CD4-positive, alpha-beta T cell treated with Interleukin-6 for 4 hours (primary cell): ENCODE measurements at places on chromosomes 1 and 21.

DNA sequence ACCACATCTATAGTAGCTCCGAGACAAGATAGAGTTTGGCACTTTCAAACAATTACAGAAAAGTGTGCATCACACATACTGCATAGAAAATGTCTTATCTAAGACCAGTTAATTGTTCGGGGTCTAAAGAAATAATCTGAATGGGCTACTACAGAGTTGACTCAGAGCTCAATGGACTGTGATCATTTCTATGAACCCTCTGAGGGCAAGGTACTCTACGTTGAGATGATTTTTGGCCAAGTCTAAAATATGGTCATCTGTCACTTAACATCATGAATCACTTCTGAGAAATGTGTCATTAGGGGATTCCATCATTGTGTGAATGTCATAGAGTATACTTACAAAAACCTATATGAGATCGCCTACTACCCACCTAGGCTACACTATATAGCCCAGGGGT, 123.5 kb downstream of the SLC44A5 start:
- DNase-seq = no peak

GRCh38 chr1:156146020-156146768, 7.2 kb upstream of the SEMA4A start:
- peak; percentile 62 for DNase-seq

- DNase-seq = no peak
Measured at GRCh38 chr1:112762541-112763500, 47.7 kb upstream of the PPM1J start.

GRCh38 chr1:160633330-160633903, 13.4 kb downstream of the SLAMF1 start:
- no peak for DNase-seq

- DNase-seq = no peak
Measured at GRCh38 chr1:67741736-67742135, 56.7 kb downstream of the GADD45A start.

GRCh38 chr21:38533887-38534286, 35.6 kb upstream of the ERG start:
- no peak for DNase-seq

DNA sequence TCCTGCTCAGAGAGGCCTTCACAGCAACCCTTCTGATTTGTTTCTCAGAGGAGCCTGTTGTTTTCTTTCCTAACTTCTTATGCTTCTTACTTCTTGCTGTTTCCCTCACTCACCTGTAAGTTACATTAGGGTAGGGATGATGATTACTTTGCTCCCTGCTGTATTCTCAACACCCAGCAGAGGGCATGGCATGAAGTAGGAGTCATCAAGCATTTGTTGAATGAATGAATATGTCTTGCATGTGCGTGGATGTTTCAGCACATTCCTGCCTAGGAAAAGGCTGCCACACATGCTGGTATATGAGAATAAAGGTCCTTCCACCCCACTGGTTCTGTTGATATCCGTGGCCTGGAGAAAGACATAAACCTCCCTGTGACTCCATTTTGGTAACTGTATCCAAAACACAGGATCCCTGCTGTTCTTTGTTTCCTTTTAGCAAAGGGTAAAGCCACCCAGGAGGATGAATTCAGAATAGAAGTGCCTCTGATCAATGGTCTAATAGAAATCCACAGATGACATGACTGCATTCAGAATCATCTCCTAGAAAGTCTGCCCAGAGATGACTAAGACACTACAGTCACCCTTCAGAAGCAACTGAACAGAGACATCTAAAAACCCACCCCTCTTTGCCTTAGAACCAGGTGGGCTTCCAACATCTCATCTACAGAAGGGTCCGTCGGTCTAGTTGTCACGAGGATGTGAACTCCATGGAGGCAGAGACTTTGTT, 168.8 kb downstream of the ZSCAN20 start:
- no peak for DNase-seq

DNA sequence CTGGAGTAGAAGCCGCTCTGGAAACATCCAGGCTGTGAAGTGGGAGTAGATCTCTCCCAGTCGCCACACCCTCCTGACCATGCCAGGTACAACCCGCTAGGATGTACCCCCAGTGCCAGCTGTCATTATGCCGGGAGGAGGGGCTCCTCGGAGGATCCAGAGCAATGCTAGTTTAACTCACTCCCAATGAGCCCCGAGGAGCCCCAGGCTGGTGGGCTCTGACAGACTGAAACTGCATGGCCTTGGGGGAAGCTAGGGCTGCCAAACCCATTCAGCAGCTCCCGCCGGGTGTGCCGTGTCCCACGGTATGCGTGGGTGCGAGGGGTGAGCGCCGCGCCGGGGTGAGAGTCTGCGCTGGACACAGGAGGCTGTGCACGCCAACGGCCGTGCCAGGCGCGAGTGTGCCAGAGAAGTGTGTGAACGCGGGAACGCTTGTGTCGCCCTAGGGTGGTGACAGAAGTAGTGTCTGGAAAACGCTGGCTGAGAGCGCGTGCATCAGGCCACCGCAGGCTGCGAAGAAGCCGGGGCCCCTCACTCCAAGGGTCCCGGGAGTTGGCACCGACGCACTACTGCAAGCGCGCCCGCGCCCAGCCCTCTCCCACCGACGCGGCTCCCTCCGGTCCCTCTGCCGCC, 177.1 kb upstream of the EDN2 start:
- DNase-seq = peak; percentile 26

- no peak for DNase-seq
Measured at GRCh38 chr1:213533125-213533524, 454.6 kb upstream of the PROX1 start.

DNA sequence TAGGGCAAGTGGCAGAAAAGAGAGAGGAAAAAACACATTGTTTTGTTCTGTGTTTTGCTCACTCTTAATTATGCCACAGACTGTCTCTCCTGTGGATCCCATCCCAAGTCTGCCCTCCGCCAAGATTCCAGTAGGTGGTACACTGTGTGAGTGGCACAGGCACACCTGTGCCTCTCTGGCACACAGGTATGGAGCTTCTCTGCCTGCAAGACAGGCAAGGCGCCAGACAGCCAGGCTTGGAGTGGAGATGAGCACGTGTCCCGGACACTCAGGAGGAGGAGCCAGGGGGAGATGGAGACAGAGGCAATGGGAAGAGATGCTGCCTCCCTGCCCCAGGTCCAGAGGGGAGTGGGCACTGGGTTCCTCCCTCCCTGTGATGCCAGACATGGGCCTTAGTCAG, 6.5 kb upstream of the GRIK3 start:
- DNase-seq = no peak

- DNase-seq = no peak
Measured at GRCh38 chr1:43024905-43025304, 66.2 kb upstream of the SLC2A1 start.

GRCh38 chr1:205689479-205689878, 9.2 kb upstream of the SLC45A3 start:
- no peak for DNase-seq

DNA sequence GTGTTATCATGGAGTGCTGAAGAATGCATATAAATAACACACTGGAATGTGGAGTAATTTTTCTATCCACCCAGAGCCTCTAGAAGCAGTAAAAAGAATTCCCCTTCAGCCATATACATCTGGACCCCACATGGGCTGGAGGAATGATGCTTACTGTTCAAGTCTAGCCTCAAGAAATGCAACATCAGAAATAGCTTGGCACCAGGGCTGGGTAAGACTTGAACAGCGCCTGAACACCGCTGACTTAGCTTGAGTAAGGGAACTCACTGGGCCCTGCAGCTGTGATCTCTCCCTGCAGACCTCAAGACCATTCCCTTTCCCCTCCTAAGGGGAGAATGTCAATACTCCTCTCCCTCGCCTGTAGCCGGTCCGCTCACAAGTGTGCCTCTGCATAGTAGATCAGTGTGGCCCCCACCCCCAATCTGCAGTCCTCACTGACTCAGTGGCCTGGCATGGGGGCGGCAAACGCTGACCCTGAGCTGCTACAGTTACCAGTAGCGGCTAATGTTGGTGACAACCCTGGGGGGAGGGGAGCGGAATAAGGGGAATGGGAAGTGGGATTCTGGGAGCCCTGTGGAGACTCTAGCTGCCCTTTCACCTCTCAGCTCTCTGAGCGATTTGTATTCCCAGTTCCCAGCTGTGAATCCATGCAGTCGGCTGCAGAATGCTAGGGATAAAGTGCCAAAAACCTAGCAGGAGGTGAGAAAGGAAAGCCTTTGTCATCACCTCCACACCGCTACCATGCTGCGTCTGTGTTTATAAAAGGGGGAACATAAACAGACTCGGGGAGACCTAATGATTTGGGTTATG, 483.9 kb downstream of the DISC1 start:
- DNase-seq = no peak

- no peak for DNase-seq
Measured at GRCh38 chr1:75794382-75794781, 2.3 kb upstream of the MSH4 start.

DNA sequence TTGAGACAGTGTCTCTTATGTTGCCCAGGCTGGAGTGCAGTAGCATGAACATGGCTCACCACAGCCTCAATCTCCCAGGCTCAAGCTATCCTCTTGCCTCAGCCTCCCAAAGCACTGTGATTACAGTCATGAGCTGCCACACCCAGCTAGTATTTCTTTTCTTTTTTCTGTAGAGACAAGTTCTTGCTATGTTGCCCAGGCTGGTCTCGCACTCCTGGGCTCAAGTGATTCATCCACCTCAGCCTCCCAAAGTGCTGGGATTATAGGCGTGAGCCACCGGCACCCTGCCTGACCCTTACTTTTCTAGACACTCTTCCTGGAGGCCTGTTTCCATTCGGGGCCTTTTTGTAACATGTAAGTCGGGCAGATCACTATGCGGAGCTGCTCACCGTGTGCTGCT, 30.1 kb upstream of the SRP9 start:
- DNase-seq = no peak

DNA sequence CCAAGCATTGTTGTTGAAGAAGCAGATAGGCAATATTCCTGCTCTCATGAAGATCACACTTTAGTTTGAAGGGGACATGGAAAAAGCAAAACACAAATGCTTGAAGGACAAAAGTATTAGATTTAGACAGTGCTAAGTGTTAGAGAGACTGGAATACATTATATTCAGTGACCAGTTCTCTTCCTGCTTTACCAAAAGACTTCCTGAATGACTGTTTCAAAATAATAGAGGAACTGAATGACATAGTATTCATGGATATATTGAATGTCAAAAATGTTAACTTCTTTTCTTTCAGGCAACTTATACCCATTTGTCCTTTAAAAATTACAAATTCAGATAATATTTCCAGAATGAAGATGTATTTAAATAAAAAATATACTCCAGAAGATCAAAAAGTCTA, 178.0 kb upstream of the IVNS1ABP start:
- DNase-seq = no peak

- no peak for DNase-seq
Measured at GRCh38 chr1:230717251-230717650, 3.3 kb upstream of the AGT start.

- DNase-seq = no peak
Measured at GRCh38 chr1:39852214-39852791, 31.0 kb downstream of the TRIT1 start.

DNA sequence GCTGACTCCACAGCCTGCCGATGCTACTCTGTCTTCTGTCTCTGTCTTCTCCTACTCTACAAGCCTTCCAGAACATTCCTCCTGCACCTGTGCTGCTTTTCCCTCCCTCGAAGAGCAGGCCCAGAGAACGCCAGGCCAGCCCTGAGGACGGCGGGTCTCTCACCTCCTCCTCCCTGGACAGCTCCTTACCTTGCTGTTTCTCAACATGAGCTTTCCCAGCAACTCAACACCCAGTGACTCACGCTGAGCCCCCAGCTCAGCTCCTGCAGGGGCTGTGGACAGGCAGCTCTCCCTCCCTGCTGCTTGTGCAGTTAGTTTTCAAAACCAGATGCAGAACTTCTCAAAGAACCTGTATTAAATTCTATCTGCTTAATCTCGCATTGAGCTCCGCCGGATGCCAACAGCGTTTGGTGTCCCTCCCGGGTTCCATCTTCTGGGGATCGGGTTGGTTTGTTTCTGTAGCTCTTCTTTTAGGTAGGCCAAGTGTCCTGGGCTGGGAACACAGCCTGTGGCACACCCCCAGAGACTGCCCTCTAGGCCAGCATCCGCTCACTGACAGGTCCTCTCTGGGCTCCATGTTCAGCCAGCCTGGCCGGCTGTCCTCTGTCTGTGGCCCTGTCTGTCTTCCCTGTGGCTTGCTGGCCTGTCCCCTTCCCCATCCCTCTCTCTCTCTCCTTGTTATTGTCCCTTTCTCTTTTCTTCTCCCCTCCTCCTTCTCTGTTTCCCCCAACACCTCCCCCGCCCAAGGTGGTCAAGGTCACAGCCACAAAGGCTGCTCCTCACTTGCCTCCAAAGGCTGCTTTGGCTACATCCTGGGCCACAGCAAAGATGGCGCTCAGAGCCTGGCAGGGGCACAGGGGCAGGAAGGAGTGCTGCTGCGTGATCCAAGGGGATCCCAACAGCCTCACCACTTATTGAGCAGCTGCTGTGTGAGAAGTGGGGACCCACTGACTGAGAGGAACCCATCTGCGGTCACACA, 391.0 kb downstream of the MATN1 start:
- DNase-seq = no peak

DNA sequence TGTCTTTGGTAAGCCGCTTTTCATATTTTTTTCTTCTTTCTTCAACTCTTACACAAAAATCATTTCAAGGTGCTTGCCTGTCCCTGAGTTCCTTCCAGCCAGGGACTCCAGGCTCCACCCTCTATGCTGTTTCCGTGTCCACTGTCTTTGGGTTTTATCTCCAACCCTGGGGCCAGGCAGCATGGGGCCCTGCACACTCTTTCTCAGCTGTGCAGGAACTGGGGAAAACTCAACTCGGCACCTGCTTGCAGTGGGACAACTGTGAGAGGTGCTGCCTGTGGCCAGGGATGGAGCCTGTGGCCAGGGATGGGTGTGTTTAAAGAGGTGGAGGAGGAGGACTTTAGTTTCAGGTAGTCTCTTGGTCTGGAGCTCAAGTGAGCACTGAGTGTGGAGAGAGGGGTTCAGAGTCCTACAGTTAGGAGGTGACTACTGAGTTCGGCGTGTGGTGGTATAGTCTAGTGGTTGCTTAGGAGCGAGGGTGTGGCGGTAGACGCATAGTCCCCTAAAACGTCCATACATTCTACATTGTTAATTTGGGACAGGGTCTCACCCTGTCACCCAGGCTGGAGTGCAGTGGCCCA, 13.4 kb downstream of the TNFRSF8 start:
- no peak for DNase-seq

DNA sequence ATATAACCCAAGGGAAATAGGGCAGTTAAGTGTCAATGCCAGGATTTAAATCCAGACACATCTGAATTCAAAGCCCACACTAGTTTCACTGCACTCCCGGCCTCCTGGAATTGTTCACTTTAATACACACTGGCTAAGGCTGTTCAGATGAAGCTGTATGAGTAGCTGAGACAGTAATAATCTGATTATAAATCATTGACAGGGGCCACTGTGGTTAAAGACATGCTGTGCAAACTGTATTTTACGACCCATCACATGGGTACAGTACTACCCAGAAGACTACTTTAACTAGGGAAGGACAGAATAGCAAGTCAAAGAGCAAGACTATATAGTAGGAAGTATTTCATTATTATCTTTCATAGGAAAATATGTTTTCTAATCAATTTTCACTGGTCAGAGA, 16.1 kb upstream of the NTNG1 start:
- DNase-seq = no peak

GRCh38 chr1:114771992-114772391, 8.5 kb downstream of the SIKE1 start:
- no peak for DNase-seq
